ENCODE measurements at places on chromosomes 3 and 15. TPM values are rescaled to one million over a fixed set of nuclear protein-coding genes. Genes with fewer than 3 reads are reported as not detected.

CAND2 gene
- total RNA-seq = 7.2 TPM

SSR3 gene
- 116 TPM for total RNA-seq

PXYLP1 gene
- total RNA-seq = 3.7 TPM

CYP1A2 gene
- 120 TPM for total RNA-seq

SCG5 gene
- total RNA-seq = 16.5 TPM

ISL2 gene
- not detected for total RNA-seq

NTRK3 gene
- 0.38 TPM for total RNA-seq

TGM4 gene
- not detected for total RNA-seq

CCDC80 gene
- total RNA-seq = 0.75 TPM

FANCI gene
- total RNA-seq = 3.3 TPM

CHRNA7 gene
- not detected for total RNA-seq

SEMA3B gene
- total RNA-seq = 5.7 TPM

GUCA1C gene
- not detected for total RNA-seq

C2CD4A gene
- total RNA-seq = 0.50 TPM

ARHGEF26 gene
- total RNA-seq = 26.3 TPM

GP5 gene
- total RNA-seq = 0.10 TPM

FETUB gene
- 49.9 TPM for total RNA-seq

AQP9 gene
- total RNA-seq = 159 TPM

CCDC39 gene
- total RNA-seq = not detected

SOX14 gene
- total RNA-seq = not detected

PRRT3 gene
- 0.50 TPM for total RNA-seq

SLC28A2 gene
- 0.15 TPM for total RNA-seq

C3orf80 gene
- 0.10 TPM for total RNA-seq

KY gene
- total RNA-seq = not detected

THAP10 gene
- 0.93 TPM for total RNA-seq

TICRR gene
- 0.10 TPM for total RNA-seq

PTPN23 gene
- 20.4 TPM for total RNA-seq

USP8 gene
- total RNA-seq = 27.4 TPM

THRB gene
- 30.7 TPM for total RNA-seq

FILIP1L gene
- 0.93 TPM for total RNA-seq

NANOGP8 gene
- 0.45 TPM for total RNA-seq

PSMD6 gene
- total RNA-seq = 31.8 TPM

OR5K2 gene
- total RNA-seq = not detected

PODXL2 gene
- 1.5 TPM for total RNA-seq

ZPLD1 gene
- not detected for total RNA-seq

DOCK3 gene
- not detected for total RNA-seq

C3orf22 gene
- total RNA-seq = not detected

CELSR3 gene
- 0.45 TPM for total RNA-seq

WDR72 gene
- 11.8 TPM for total RNA-seq

APBA2 gene
- total RNA-seq = 0.28 TPM
